ENCODE measurements at places on chromosomes 6 and 20. TPM values are rescaled to one million over a fixed set of nuclear protein-coding genes. Genes with fewer than 3 reads are reported as not detected.

Gene ATP9A
- total RNA-seq, result 21.8 TPM

Gene PDE7B
- 41.9 TPM for total RNA-seq

Gene DEFB115
- not detected for total RNA-seq

Gene PRSS35
- 0.56 TPM for total RNA-seq

Gene GUCA1A
- total RNA-seq, result not detected

Gene KIAA0408
- 4.6 TPM for total RNA-seq

Gene DEFB132
- not detected for total RNA-seq

Gene PPIL6
- 3.9 TPM for total RNA-seq

Gene PHF20
- total RNA-seq, result 19.7 TPM

Gene PLG
- not detected for total RNA-seq

Gene CLPSL2
- total RNA-seq, result not detected

Gene SIRPG
- total RNA-seq, result not detected

Gene TREML4
- total RNA-seq, result not detected

Gene SPATS1
- total RNA-seq, result not detected

Gene GSS
- 38.8 TPM for total RNA-seq

Gene CASS4
- total RNA-seq, result 4.0 TPM

Gene MYLK4
- total RNA-seq, result 0.81 TPM

Gene CLDN20
- not detected for total RNA-seq

Gene TNF
- total RNA-seq, result not detected

Measured in cardiac ventricle fibroblast (primary cell).